ENCODE measurements at places on chromosomes 11 and 22. TPM values are rescaled to one million over a fixed set of nuclear protein-coding genes. Genes with fewer than 3 reads are reported as not detected.
A peak's percentile ranks its signal among the peaks of the same experiment; 100 is the strongest.

The RCOR2 gene
- total RNA-seq = not detected

The CHRM1 gene
- total RNA-seq = not detected

The CCDC188 gene
- not detected for total RNA-seq

The C22orf31 gene
- not detected for total RNA-seq

The SGSM1 gene
- 0.70 TPM for total RNA-seq

The OR9I1 gene
- total RNA-seq = not detected

GRCh38 chr11:15665368-15665871 is 550.7 kb downstream of the INSC start:
- DNase-seq = no peak
- no peak overlapping the region for H3K27ac ChIP-seq
- no peaks in the 10 kb centered on the region for H3K36me3 ChIP-seq
- H3K27me3 ChIP-seq = peaks cover 35% of the 10 kb centered on the region

GRCh38 chr11:45392591-45393091 is 106.5 kb upstream of the SYT13 start:
- H3K4me1 ChIP-seq = no peaks in the 10 kb centered on the region
- H3K4me3 ChIP-seq = no peak overlapping the region
- H3K36me3 ChIP-seq = no peaks in the 10 kb centered on the region

DNA sequence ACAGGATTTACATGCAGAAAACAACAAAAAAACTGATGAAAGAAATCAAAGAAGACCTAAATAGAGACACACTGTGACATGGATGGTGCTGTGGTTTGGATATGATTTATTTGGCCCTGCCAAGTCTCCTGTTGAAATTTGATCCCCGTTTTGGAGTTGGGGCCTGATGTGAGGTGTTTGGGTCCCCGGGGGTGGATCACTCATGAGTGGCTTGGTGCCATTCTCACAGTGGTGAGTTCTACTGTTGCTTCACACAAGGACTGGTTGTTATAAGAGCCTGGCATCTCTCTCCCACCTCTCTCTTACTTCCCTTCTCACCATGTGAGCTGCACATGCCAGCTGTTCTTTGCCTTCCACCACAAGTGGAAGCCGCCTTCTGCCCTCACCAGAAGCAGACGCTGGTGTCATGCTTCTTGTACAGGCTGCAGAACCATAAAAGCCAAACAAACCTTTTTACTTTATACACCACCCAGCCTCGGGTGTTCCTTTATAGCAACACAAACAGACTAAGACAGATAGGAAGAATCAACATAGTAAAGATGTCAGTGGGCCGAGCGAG is 7.8 kb upstream of the RTL6 start:
- H3K27ac ChIP-seq = no peak overlapping the region
- no peaks in the 10 kb centered on the region for H3K27me3 ChIP-seq
- H3K4me3 ChIP-seq = no peak overlapping the region
- peaks cover 3% of the 10 kb centered on the region for H3K36me3 ChIP-seq
- DNase-seq = no peak
- peaks cover 6% of the 10 kb centered on the region for H3K4me1 ChIP-seq

DNA sequence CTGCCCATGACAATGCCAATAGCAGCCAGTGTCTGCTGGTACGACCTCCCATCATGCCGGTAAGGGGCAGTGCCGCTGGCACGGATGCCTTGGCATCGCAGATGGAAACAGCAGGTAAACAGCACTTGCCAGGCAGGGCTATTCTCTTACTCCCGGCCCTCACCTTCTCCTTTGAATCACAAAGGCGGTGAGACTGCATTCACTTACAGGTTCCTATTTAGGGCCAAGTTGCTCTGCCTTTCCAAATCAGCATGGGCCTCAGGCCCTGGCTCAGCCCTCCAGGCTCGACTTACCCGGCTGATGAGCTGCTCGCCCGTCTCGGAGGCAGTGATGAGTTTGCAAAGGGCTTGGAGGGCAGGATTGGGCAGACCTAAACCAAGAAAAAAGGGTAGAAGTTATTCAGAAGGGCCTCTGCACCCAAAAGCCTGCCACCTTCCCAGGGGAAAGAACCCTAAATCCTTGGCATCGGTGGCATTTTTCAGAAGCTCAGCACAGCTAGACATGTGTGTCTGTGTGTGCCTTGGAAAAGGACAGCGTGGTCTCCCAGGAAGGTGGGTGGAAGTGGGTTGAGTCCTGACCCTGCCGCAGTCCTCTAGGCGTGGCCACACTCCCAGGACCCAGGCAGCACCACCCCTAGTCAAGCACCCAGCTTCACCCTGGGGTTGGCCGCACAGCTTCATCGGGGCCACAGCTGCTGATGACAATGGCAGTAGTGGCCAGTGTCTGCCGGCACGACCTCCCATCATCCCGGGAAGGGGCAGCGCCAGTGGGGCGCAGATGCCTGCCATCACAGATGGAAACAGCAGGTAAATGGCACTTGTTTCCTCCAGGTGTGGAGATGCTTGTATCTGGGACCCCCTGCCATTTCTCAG is 73.5 kb upstream of the PITPNB start:
- no peak overlapping the region for H3K4me3 ChIP-seq
- H3K36me3 ChIP-seq = no peaks in the 10 kb centered on the region
- DNase-seq = no peak
- peaks cover 7% of the 10 kb centered on the region for H3K4me1 ChIP-seq
- no peaks in the 10 kb centered on the region for H3K27me3 ChIP-seq

GRCh38 chr22:17300926-17301325 is 68.3 kb upstream of the CECR2 start:
- H3K27ac ChIP-seq = no peak overlapping the region
- no peak for DNase-seq

GRCh38 chr22:43013355-43014315 is 1.3 kb downstream of the PACSIN2 start:
- H3K4me3 ChIP-seq = peak overlapping the region; percentile 98
- H3K36me3 ChIP-seq = no peaks in the 10 kb centered on the region
- no peaks in the 10 kb centered on the region for H3K27me3 ChIP-seq
- peak; percentile 31 for DNase-seq
- H3K27ac ChIP-seq = peak overlapping the region; percentile 85

DNA sequence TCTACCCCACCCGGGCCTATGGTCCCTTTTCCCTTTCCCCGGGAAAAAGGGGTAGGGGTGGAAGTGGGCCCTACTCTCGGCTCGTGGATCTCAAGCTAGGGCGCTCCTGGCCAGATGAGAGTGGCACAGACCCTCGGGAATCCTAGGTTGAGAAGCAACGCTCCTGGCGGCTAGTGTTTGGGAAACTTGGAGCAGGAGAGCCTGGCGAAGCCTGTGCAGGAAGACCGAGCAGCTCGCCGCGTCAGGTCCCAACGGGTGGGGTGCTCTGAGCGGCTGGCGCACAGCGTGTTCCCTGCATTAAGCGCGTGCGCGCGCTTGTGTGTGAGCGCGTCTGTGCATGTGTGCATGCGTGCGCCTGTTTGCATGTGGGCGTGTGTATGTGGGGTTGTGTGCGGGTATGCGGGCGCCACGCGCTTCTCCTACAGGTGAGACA is 7.1 kb upstream of the FLI1 start:
- peak overlapping the region; percentile 84 for H3K4me3 ChIP-seq
- H3K27me3 ChIP-seq = peaks cover 7% of the 10 kb centered on the region
- peak overlapping the region; percentile 52 for H3K27ac ChIP-seq
- H3K36me3 ChIP-seq = no peaks in the 10 kb centered on the region
- peaks cover 46% of the 10 kb centered on the region for H3K4me1 ChIP-seq

DNA sequence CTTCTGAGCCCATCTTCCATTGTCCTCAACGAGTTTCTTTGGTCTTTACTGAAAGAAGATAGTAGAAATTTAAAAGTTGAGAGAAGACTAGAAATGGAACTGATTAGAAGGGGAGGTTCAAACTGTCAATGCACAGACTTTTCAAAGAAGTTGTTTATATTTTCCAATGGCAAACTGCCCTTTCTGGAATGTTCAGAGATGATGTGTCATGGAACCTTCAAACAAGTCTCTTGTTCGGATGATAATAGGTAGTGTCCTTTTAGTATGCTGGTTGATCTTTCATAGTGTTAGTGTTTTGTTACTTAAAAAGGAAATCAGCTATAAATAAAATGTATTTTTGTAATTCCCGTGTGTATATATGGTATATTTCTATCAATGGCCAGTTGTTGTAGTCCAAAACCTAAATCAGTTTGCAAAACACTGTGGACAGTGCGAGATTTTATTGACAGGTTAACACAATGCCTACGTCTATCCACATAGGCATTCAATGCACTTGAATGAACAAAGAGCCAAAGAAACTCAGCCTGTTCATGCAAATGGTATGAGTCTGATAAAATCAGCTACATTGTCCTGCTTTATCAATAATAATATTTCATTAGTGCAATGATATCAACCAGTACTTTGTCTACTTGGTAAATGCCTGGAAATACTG is 30.9 kb downstream of the C11orf91 start:
- no peaks in the 10 kb centered on the region for H3K4me1 ChIP-seq
- peaks cover 30% of the 10 kb centered on the region for H3K27me3 ChIP-seq
- H3K36me3 ChIP-seq = no peaks in the 10 kb centered on the region
- no peak overlapping the region for H3K4me3 ChIP-seq
- H3K27ac ChIP-seq = no peak overlapping the region

DNA sequence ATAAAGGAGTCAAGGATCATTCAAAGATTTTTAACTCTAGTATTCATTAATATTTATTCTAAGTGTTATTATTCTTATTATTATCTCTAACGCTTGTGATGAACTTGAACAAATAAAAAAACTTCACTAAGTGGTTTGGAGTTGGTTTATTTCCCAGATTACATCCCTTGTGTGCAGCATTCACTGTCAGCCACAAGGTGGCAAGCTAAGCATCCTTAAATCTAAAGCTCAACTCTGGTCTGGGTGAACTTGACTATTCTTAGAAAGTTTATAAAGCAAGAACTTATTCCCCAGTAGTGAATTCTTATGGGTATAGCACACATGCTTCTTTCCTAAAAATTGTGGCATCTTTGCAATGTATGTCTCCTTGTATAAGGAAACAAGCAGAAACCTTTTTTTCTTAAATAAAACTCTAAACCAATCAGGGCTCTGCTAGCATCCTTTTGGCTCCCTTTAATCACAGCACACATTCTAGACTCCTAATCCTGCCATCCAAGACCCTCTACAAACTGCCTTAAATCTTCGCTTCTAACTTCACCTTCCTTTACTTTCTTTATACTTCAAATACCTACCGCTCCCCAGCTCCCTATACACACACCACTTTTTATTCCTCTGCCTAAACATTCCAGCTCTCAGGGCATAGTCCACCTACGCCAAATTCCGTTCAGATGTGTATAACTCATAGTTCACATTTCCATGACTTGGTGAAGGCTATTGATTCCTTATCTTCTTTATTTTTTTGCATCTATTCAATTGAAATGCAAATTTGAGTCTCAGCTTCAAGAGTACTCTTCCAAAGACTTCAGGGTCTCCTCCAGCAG is 1068.8 kb downstream of the DLG2 start:
- H3K4me3 ChIP-seq = no peak overlapping the region
- DNase-seq = no peak
- no peaks in the 10 kb centered on the region for H3K36me3 ChIP-seq
- no peaks in the 10 kb centered on the region for H3K4me1 ChIP-seq
- no peak overlapping the region for H3K27ac ChIP-seq
- no peaks in the 10 kb centered on the region for H3K27me3 ChIP-seq

- H3K27ac ChIP-seq = no peak overlapping the region
- H3K4me3 ChIP-seq = no peak overlapping the region
- no peak for DNase-seq
- H3K27me3 ChIP-seq = peaks cover 6% of the 10 kb centered on the region
- no peaks in the 10 kb centered on the region for H3K36me3 ChIP-seq
- H3K4me1 ChIP-seq = no peaks in the 10 kb centered on the region
Observed at GRCh38 chr22:49367041-49367697, 460.5 kb downstream of the BRD1 start.

DNA sequence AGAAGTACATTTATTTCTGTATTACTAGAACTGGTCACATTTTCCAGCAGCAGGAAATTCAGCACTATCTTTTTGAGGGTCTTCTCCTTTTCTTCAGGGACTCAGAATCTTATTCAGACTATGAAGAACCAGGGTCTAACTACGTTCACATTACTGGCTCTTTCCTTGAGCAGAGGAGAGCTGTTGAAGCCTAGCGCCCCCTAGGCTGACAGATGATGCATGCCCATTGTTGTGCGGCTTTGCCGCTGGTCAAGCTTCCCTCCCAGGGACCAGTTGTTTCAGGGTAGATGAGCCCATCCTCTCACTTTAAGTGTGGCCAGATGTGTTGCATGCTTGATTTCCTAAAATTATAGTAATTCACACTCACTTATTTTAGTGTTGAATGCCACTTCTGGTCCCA is 168.2 kb upstream of the PDGFD start:
- peaks cover 6% of the 10 kb centered on the region for H3K27me3 ChIP-seq
- no peak for DNase-seq
- H3K4me3 ChIP-seq = no peak overlapping the region
- H3K36me3 ChIP-seq = no peaks in the 10 kb centered on the region

DNA sequence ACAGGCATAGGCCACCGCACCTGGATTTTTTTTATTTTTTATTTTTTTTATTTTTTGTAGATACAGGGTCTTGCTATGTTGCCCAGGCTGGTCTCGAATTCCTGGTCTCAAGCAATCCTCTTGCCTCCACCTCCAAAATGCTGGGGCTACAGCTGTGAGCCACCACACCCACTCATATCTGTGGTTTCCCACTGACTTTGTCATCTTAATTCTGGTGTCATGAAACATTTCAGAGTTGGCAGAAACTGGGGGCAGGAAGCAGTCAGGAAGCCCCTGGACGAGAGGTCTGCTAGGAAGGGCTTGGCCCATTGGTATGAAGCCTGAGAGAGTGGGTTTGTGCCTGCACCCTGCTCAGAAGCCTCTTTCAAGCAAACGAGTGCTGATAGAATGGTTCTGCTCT is 49.1 kb downstream of the COMMD9 start:
- H3K4me3 ChIP-seq = no peak overlapping the region
- DNase-seq = no peak
- peaks cover 61% of the 10 kb centered on the region for H3K27me3 ChIP-seq
- no peaks in the 10 kb centered on the region for H3K36me3 ChIP-seq
- no peak overlapping the region for H3K27ac ChIP-seq

- peaks cover 46% of the 10 kb centered on the region for H3K4me1 ChIP-seq
- H3K27me3 ChIP-seq = peaks cover 4% of the 10 kb centered on the region
- peak overlapping the region; percentile 88 for H3K4me3 ChIP-seq
- no peak for DNase-seq
- H3K36me3 ChIP-seq = peaks cover 3% of the 10 kb centered on the region
Observed at GRCh38 chr11:128691802-128692752, 1.8 kb upstream of the FLI1 start.

DNA sequence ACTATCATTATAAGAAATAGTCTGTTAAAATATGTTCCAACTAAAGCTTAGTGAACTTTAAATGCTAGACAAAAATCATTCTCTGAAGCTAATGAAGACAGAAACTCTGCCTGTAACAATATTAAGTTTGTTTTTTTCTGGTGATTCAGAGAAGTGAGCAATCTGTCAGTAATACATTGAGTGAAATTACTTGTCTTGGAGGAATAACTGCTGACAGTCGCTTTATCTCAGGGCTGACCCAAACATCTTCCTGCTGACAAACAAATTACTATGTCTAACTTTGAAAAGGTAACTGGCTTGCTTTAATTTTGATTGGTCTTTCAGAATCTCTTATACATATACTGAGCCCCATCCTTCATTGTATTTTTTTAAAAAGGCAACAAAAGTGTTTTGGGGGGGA is 264.5 kb downstream of the SOX6 start:
- H3K4me3 ChIP-seq = no peak overlapping the region
- no peak for DNase-seq
- H3K27me3 ChIP-seq = no peaks in the 10 kb centered on the region
- H3K27ac ChIP-seq = no peak overlapping the region
- no peaks in the 10 kb centered on the region for H3K4me1 ChIP-seq

Measured in naive thymus-derived CD8-positive, alpha-beta T cell (primary cell).